ENCODE measurements at places on chromosomes 4 and X.

- DNase-seq, result no peak
These were observed 3.6 kb upstream of the LEF1 start for GRCh38 chr4:108172231-108172752.

DNA sequence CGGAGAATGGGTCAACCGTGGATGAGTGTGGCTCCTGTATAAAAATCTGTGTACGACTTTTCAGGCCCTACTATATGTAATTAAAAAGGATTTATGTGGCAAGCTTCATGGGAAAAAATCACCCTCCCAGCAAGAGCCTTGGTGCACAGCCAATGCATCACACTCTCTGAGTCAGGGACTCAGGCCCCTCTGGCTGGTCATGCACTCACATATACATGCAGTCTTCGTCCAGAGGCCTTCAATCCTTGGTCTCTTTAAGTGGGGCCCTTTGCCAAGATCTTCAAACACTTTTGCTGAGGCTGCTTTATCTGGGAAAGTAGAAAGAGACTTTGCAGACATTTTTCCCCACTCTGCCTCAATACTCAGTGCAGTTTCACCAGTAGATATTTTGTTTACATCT, 311.4 kb upstream of the FSTL5 start:
- DNase-seq, result no peak

DNA sequence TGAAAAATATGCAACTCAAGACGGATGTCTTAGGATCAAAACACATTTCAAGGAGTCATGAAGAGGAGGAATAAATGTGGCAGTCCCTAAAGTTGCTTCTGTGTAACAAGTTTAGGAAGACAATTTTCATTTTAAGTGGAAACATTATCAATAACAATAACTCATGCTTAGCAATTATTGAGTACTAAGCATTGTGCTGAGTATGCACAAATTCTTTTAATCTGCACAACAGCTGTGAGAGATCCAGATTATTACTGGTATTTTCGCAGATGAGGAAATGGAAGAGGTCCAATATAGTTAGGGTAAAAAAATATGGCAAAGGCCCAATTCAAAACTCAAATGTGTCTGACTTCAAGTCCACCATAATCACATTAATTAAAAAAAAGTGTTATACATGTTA, 2.9 kb upstream of the TEX13B start:
- no peak for DNase-seq

DNA sequence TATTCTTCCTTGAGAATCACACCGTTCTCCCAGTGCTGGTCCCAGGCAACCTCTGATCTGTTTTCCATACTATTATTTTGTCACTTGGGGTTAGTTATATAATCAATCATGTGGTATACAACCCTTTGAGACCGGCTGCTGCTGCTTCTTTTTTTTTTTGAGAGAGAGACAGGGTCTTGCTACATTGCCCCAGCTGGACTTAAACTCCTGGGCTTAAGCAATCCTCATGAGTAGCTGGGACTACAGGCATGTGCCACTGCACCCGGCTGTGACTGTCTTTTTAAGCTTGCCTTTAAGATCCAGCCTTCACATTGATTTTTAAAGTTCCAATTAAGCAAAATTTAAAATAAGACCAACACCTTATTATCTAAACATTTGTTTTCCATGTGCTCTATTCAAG, 86.7 kb upstream of the EXOC1L start:
- DNase-seq, result no peak

DNA sequence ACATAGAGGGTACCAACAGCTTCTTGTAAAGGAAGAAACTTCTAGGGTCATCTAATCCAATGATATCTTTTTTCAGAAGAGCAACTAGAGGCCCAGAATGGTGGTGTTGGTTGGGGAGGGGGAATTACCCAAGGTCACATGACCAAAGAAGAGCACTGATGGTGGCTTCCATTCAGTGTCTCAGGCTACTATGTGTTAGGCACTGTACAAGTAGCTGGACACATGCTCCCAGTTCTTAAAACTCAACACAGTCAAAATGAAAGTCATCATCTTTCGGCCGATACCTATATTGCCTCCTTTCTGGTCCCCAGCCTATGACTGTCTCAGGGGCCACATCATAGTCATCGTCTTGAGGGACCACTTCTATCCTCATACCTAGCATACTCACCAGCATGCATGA, 88.1 kb downstream of the ARHGAP6 start:
- DNase-seq, result no peak

GRCh38 chrX:135340831-135341230, 31.6 kb downstream of the ETDC start:
- no peak for DNase-seq

GRCh38 chr4:144350706-144351105, 210.2 kb upstream of the GYPA start:
- DNase-seq, result no peak

DNA sequence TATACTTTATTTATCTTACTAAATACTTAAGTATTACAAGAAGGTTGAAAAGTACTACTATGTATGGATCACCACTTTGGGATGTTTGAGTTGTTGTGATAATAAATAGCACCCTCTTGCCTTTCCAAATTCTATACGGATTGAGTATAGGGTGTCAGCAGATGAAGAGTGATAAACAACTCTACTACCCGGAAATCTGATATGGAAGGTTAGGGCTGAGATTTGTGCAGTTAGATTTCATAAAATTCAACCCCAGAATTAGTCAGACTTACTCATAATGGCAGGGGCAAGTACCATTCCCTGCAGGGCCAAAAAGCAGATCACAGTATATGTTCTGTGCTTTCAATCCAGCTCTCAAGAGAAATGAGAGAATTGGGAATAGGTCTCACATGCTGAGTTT, 1008.9 kb upstream of the PCDH7 start:
- no peak for DNase-seq

DNA sequence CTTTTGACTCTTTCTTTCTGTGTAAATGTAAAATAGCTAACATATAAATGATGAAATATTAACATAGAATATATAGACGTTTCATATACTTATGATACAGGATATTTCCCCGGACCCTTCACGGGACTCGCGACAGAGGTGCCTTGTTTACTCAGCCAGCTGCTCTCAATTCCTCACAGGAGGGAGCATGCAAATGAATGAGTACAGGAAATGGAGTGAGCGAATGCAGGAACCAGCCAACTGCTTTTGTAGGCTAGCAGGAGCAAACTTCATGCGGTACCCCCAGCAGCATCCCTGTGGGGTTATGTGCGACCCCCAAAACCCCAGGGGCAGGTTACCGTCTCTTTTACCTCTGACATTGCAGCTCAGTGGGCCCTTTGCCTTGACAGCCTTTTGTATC, 110.3 kb upstream of the PDHA2 start:
- DNase-seq, result no peak

GRCh38 chr4:94595880-94596483, 144.2 kb downstream of the PDLIM5 start:
- no peak for DNase-seq

DNA sequence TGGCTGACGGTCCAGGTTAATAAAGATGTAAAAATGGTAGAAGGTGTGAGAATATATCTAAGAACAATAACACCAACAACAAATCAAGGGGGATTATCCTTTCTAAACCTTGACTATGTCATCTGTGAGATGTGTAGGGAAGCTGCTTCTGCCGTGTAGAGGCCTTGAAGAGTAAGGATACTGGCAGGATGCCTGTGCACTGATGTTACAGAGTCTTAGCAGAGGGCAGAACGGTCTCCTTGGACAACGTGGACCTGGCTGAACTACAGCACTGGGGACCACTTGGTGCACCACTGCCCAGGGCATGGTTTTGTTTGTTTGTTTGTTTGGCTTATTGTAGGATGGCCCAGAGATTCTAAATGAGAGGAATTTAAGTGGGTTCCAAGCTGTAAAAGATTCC, 33.5 kb downstream of the GPAT3 start:
- no peak for DNase-seq

GRCh38 chr4:108703370-108703769, 53.0 kb downstream of the OSTC start:
- no peak for DNase-seq

- DNase-seq, result no peak
These were observed 2140.1 kb upstream of the AGA start for GRCh38 chr4:179582164-179582905.

GRCh38 chr4:165191814-165192499, 15.4 kb upstream of the KLHL2 start:
- DNase-seq, result no peak

- DNase-seq, result no peak
These were observed 128.0 kb downstream of the DCLK2 start for GRCh38 chr4:150206265-150206664.

- no peak for DNase-seq
These were observed 74.6 kb upstream of the C1QTNF7 start for GRCh38 chr4:15353207-15353606.

DNA sequence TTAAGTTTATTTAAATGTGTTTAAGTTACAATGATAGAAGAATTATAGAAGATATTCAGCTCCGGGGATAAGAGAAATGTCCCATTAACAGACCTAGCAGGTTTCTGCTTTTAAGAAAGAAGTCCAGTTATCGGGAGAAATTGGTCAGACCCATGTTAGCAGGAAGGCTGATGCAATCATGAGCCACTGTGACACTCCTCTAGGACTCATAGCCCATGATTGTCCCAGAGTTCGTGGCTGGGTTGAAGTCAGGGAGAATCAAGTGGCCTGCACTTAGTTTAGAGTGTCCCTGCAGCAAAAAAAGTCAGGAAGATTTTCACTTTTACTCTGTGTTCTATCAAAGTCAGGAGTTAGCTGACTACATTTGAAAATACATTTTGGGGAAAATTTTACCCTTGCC, 72.0 kb downstream of the TMEM144 start:
- DNase-seq, result no peak

- peak; percentile 42 for DNase-seq
These were observed 108.5 kb downstream of the ZNF330 start for GRCh38 chr4:141329174-141329569.

GRCh38 chr4:28481565-28481964, 1620.9 kb downstream of the STIM2 start:
- DNase-seq, result no peak

- DNase-seq, result no peak
These were observed 460.5 kb upstream of the CNKSR2 start for GRCh38 chrX:20913760-20914159.

- no peak for DNase-seq
These were observed 41.7 kb downstream of the CNGA2 start for GRCh38 chrX:151776181-151776731.

GRCh38 chr4:15145709-15146108, 143.4 kb downstream of the CPEB2 start:
- DNase-seq, result no peak

DNA sequence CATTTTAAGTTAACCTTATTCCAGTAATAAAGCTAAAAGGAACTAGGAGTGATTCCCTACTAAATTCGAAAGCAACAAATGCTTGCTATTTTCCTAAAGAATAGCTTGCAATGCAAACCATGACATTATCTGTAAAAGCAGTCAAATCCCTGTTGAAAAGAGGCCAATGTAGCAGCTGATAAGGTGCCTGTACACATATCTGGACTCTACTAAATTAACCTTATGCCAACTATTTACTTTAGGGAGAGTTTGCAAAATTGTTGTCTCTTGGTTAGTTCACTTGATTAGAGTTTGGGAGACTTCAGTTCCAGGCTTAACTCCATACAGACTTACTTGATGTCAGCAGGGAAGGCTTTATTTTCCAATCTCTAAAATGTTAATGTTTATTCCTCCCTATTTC, 6.0 kb downstream of the IL13RA2 start:
- no peak for DNase-seq

- DNase-seq, result no peak
These were observed 57.2 kb upstream of the MTMR1 start for GRCh38 chrX:150635952-150636351.

GRCh38 chr4:184214931-184215330, 2.7 kb downstream of the ENPP6 start:
- no peak for DNase-seq

DNA sequence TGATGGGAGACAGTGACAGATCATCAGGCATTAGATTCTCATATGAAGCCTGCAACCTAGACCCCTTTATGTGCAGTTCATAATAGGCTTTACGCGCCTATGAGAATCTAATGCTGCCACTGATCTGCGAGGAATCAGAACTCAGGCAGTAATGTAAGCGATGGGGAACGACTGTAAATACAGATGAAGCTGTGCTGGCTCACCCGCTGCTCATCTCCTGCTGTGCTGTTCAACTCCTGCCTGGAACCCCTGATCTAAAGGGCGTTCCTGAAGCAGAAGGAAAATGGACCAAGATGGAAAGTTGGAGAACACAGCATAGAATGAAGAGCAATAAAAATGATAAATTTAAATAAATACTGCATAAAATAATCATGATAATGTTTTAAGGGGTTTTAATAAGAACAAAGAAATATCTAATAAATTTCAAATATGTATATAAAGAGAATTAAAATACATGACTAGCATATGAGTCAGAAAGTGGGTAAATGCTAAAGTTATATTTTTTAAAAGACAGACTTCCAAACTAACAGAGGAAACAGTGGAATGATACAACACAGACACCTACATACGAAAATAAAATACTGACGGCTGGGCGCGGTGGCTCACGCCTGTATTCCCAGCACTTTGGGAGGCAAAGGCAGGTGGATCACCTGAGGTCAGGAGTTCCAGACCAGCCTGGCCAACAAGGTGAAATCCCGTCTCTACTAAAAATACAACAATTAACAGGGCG, 59.2 kb downstream of the RBM47 start:
- no peak for DNase-seq

DNA sequence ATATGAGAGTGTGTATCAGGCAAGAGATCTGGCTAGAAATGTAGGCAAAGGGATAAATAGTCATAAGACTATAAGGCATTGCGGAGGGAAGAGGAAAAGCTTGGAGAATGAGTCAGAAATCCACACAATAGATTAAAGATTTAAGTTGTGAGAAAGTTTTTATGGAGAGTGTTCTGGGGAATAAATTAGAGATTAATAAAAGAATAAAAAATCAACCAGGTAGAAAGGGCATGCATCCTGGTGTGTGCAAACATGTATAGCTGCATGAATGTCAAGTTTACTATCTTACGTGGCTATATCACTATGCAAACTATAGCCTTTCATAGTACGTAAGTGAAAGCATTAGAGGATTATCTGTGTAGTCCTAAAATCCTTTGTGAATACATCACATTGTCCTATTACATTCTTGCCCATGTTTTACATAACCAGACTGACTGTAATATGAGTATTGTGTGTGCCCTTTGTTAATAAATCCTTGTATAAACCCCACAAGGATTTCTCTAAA, 36.9 kb downstream of the SNCA start:
- DNase-seq, result no peak

DNA sequence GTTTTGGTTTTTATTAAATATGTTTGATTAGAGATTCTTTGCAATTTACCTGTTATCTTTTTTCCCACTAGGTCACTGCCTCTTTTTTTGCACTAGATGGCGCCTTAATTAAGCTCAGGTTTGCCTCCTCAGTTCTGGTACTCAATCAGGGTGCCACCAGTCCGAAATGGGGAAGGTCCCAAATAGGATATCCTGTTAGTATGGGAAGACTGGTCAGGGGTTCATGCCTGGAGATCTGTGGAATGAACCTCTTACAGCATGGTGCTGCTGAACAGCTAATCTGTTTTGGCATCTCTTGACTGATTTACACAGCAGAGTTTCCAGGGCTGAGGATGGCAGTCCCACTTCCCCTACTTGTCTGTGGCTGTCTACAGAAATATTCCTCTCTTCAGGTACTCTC, 24.2 kb upstream of the VSIG1 start:
- DNase-seq, result no peak

All from HL-60 (cell line).